ENCODE measurements at places on chromosomes 6 and 20. TPM values are rescaled to one million over a fixed set of nuclear protein-coding genes. Genes with fewer than 3 reads are reported as not detected.

Gene KCNS1
- total RNA-seq, result 0.11 TPM

Gene ASCC3
- 66.1 TPM for total RNA-seq

Gene OOEP
- 0.87 TPM for total RNA-seq

GRCh38 chr6:21461844-21462518 is 131.6 kb upstream of the SOX4 start:
- DNase-seq, result no peak
- H3K4me3 ChIP-seq, result no peak overlapping the region
- no peaks in the 10 kb centered on the region for H3K4me1 ChIP-seq
- H3K36me3 ChIP-seq, result no peaks in the 10 kb centered on the region
- H3K27me3 ChIP-seq, result peaks cover 20% of the 10 kb centered on the region

DNA sequence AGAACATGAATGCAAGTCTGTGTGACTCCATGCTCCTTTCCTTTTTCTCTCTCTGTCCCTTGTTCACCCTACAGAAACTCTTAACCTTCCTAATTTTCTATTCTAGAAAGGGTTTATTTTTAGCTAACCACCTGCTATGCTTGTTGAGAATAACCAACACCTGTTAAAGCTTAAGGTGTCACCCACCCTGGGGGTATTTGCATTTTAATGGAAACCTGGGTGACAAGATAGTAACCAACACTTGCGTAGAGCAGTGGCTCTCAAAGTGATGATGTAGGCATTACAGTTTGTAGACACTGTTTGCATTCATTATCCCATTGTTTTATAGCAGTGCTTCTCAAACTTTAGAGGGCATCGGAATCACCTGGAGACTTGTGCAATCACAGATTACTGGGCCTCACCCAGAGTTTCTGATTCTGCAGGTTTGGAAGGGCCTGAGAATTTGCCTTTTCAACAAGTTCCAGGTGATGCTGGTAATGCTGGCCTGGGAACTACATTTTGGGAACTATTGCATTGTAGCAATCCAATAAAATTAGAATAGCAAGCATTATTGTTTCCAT is 114.4 kb upstream of the ARMC2 start:
- no peak for DNase-seq
- H3K4me1 ChIP-seq, result no peaks in the 10 kb centered on the region
- no peak overlapping the region for H3K27ac ChIP-seq
- no peaks in the 10 kb centered on the region for H3K36me3 ChIP-seq
- H3K27me3 ChIP-seq, result peaks cover 5% of the 10 kb centered on the region

- no peak for DNase-seq
- no peaks in the 10 kb centered on the region for H3K36me3 ChIP-seq
- peaks cover 5% of the 10 kb centered on the region for H3K27me3 ChIP-seq
- H3K27ac ChIP-seq, result no peak overlapping the region
Measured at GRCh38 chr6:142376800-142377496, 75.1 kb downstream of the ADGRG6 start.

DNA sequence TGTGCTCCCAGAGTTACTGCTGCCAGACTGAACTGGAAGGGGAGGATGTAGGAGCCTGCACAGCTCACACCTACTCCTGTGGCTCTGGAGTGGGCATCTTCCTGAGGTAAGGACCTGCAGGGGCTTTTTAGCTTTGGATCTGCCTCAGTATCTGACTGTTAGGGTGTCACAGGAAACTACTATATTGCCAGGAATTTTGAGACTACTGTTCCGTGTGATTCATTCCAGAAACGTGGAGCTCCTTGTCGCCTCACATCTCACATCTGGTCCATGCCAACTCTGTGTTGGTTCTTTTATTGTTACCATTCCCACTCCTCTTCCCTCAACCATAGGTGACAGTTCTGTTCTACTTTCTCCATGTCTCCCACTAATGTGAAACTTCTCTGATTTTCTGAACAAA is 34.1 kb downstream of the PRPH2 start:
- no peaks in the 10 kb centered on the region for H3K27me3 ChIP-seq
- peaks cover 73% of the 10 kb centered on the region for H3K36me3 ChIP-seq
- peaks cover 24% of the 10 kb centered on the region for H3K4me1 ChIP-seq

DNA sequence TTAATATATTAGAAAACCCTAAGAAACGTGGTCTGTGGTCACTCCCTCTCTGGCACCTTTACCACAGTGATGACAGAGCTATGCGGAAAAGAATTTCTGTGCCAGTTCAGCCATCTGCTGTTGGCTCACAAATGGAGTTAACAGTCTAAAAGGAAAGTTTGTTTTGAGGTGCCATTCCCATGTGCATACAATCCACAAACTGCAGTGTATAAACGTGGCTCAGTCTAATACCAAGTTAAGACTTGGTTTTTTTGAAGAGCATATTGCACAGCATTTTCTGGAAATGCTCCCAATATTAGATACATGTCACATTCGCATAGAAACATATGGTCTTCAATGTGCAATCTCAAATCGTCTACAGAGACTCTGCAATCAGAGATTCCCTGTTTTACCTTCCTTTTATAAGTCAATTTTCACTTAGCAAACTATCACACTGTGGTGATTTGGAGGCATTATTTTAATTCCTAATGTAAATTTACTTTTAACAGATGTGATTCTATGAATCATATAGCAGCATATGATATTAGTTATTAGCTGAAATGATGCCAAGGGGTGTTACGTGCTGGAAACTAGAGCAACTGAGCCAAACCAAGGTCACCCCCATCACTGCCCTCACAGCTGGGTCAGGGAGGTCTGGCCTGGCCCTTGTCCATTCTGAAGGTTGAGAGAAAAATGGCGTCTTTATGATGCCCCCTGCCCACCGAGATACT is 383.5 kb downstream of the PRKN start:
- no peak overlapping the region for H3K27ac ChIP-seq
- H3K27me3 ChIP-seq, result no peaks in the 10 kb centered on the region
- no peaks in the 10 kb centered on the region for H3K4me1 ChIP-seq
